ENCODE measurements at places on chromosomes 3 and 15.

- no peak for DNase-seq
Observed at GRCh38 chr3:15796331-15796730, 1.4 kb downstream of the ANKRD28 start.

- peak; percentile 82 for DNase-seq
Observed at GRCh38 chr3:45210308-45211041, 15.6 kb downstream of the TMEM158 start.

- no peak for DNase-seq
Observed at GRCh38 chr3:48118928-48119327, 69.3 kb downstream of the CDC25A start.

GRCh38 chr3:179036226-179036625 is 35.4 kb downstream of the ZMAT3 start:
- no peak for DNase-seq

DNA sequence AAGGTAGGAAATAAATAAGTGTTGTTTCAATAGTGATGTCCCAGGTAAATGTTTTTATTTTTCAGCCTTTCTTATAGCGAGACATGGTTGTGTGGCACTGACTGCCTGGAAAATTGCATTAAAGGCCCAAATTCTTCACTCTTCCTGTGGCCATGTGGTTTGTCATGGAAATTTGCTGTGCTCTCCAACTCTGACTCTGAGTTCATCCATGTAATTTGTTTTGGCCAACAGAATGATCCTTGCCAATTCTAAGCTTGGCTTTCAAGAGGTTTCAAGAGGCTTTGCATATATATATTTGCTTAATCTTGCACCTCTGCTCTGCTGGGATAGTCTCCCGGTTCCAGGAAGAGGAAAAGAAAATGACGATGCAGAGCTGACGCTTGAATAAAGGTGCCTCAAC is 107.5 kb upstream of the ARHGEF26 start:
- no peak for DNase-seq
